Mammary epithelial cell (primary cell): ENCODE measurements at places on chromosomes 11 and 22.

- DNase-seq: no peak
Observed at GRCh38 chr11:61918251-61918937, 1.0 kb upstream of the RAB3IL1 start.

GRCh38 chr11:10380921-10381320, 74.1 kb upstream of the AMPD3 start:
- no peak for DNase-seq

- no peak for DNase-seq
Observed at GRCh38 chr11:125348674-125349309, 147.3 kb downstream of the FEZ1 start.

DNA sequence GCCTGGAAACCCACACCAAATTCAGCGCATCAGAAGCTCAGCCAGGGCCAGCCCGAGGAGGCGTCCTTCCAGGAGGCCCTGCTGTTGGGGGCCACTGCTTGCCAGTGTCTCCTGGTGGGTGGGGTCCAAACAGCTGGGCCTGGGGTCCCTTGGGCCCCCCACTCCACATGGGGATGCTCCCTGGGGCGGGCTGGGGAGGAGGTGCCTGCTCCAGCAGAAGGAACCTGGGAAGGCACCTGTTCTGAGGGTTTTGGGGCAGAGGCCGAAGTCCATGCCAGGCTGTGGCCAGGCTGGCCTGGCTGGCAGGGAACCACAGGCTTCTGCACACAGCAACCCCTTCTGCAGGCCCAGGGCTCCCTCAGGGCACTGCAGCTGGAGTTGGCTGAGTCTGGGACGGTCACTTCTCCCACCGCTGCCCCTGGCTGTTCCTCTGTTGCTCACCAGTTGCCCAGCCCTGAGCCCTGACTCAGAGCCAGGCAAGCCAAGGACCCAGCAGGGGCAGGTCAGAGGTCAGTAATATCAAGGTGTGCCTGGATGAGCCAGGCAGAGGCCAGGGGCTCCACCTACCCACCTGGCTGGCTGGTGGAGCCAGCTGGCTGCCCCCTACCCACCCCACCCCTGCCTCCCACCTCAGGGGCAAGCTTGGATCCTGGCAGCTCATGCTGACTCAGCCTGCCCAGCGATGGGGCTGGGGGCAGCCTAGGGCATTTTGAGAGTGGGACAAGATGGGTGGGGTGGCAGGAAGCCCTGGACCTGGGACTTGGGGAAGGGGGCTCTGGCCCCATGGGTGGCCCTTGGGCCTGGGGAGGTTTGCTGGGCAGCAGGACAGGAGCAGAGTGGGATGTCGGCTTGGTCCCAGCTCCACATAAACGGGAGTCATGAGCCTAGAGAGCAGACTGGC, 12.0 kb upstream of the PHLDA2 start:
- DNase-seq: peak; percentile 32

DNA sequence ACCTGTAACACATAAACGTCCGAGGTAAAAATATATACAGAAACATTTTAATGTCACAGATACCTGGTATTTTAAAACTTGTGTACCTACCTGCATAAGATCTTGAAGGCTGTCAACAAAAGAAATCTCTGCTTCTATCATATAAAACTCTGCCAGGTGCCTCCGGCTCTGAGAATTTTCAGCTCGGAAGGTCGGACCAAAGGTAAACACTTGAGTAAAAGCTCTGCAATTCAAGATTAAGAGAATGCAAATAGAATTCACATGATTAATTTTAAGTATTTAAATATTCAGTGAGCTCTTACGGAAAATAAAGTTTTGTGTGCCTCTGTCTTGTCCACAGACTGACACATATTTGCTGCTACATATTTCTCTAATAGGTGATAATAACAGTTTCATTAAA, 75.4 kb upstream of the GAB2 start:
- no peak for DNase-seq

- DNase-seq: peak; percentile 43
Observed at GRCh38 chr11:5258543-5259262, 4.1 kb upstream of the HBG2 start.

DNA sequence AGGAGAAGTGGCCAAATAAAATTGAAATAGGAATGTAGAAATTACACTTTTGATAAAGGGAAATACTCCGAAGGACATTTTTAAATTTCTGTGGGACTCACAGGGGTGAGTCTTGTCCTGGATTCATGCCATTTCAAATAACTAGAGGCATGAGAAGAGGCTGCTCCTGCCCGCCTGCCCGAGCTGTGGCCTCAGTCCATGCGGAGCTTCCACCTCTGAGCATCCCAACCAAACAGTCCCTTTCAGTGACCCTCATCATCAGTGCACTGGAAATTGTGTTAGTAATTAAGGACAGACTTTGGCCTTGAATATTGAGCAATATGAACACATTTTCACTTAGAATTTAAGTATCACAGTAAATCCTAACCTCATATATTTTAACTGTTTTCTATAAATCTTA, 25.6 kb downstream of the GRIA4 start:
- DNase-seq: no peak

- no peak for DNase-seq
Observed at GRCh38 chr11:18726040-18726439, at the start of gene IGSF22. TSS of gene IGSF22 (minus strand) at chr11:18726188. CDS start at chr11:18724236, 1,952 bp downstream.

- DNase-seq: no peak
Observed at GRCh38 chr11:46181843-46182424, 60.7 kb upstream of the PHF21A start.

GRCh38 chr22:47048123-47049077, 285.9 kb downstream of the TBC1D22A start:
- no peak for DNase-seq

GRCh38 chr11:79920480-79920879, 479.6 kb upstream of the TENM4 start:
- DNase-seq: no peak

GRCh38 chr11:75072582-75072981, 24.1 kb downstream of the OR2AT4 start:
- DNase-seq: no peak

GRCh38 chr22:43734370-43735150, 77.5 kb downstream of the EFCAB6 start:
- no peak for DNase-seq

- no peak for DNase-seq
Observed at GRCh38 chr22:32476281-32477195, 1.9 kb downstream of the FBXO7 start.
